NCI-H1092 (cell line): ENCODE measurements at places on chromosomes 2 and 18.

- no peak for DNase-seq
These were observed 99.1 kb upstream of the MC4R start for GRCh38 chr18:60471652-60472051.

DNA sequence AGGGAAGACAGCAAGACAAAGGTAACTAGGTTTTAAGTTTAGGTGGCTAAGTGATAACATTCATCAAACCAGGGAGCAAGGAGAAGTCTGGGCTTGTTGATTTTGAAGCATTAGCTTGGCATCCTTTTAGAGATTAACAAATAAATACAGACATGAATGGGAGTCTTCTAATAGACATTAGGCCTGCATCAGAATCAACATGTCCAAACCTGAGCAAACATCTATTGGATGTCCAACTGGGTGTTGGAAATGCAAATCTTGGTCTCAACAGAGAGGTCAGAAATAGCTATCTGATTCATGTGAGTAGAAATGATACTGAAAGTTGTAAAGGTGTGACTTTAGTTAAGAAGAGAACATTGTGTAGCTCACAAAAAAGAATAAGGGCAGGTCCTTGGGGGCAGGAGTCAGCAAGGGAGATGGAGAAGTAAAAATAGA lies 85.5 kb upstream of the RND3 start:
- no peak for DNase-seq

- no peak for DNase-seq
These were observed 80.8 kb upstream of the WIPF1 start for GRCh38 chr2:174678395-174678794.

DNA sequence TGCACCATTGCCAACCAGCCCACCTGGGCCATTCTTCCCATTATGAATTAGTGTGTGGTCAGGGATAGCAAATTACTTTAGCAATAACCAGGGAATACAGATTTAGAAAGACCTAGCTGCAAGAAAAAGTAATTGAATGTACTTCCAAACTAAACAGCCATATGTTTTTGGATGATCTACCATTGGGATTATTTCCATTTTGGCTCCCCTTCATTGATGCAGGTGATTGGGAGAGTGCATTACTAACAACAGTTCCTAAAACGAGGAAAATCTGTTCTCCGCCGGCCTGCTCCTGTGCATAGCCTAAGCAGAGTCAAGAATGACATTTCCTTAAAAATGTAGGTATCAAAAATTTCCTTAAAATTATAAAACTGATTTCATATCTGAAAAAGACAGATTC lies 58.5 kb downstream of the MAIP1 start:
- DNase-seq = no peak

DNA sequence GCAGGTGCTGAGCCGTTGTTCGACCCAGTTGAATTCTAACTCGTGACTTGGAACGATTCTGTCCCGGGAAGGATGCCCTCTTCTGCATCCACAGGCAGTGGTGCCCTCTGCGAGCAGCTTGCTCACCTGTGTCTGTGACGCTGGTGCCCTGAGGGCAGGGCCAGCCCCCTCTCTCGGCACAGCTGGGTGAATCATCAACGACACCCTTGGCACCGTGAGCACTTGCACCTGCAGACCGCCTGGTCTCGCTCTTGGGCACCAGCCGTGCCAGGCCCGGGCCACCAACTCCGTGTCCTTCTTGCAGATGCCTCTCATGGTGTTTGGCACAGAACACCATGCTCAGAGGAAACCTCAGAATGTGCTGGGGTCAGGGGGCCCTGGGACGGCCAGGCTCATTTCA lies 75.0 kb downstream of the SLC66A2 start:
- DNase-seq = no peak

DNA sequence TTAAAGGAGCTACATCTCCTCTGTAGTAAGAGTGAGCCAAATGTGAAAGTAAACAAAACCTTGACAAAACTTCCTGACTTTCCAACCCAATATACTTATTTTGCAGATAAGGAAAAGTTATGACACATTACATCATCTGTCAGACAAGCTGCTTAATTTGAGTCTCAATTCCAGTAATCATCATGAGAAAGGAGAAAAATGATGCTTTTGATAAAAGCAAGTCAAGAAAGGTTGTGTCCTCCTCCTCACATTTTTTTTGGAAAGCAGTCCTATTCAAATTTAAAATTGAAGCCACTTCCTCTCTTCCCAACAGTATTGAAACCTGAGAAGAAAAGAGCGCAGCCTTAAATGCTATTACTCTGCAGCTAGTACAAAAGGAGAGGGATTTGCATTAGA lies 519.6 kb downstream of the LRP1B start:
- no peak for DNase-seq

DNA sequence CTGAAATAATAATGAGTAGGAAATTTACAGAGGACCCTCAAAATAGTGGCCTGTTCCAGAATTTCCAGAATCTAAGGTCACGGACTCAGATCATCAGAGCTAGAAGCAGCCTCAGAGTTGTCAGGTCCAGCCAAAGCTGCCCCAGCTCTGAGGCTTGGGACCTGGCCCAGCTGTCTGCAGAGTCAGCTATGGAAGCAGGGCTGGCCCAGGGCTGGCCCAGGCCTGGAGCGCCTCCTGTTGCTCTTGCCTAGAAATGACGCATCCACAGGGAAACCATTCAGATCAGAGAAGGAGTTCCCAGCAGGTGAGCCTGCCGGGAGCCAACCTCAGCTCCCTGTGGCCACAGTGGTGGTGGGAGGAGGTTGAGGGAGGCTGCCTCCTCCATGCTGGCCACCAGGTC lies 106.7 kb upstream of the ARL4C start:
- no peak for DNase-seq

- no peak for DNase-seq
These were observed 120.5 kb upstream of the POU3F3 start for GRCh38 chr2:104733226-104733943.

DNA sequence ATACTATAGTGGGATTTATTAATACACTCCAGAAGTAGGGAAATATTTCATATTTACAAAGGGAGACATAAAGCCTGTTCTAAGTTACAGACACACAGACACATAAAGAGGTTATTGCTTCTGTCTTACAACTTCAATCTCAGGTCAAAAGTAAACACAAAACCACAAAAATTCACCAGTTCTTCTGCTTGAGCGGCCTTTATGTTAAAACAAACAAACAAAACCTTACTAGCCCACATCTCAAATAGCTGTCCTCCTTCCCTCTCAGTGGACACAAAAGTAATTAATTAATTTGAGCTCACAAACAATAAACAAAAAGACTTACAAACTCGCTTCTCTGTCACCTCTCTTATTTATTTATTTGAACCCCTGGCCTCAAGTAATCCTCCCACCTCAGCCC lies 1.5 kb upstream of the ASNSD1 start:
- DNase-seq = no peak

DNA sequence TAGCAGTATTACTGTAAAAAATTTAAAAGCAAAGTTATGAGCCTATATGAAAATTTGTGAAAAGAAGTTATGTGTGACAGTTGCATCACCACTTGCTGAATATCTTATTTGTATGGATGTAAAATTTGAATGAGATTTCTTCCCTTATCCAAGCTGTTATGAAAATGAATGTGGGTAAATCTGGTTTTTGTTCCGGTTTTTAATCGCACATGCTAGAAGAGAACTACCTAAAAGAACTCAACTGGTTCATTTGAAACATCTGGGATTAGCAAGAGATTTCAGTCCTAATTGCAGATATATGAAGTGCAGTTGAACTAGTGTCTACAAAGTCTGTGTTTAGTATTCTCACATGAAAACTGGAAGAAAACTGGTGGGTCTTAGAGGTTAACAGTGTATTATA lies 467.1 kb upstream of the SPHKAP start:
- no peak for DNase-seq

GRCh38 chr2:232139171-232139594 lies 177.7 kb downstream of the DIS3L2 start:
- no peak for DNase-seq

GRCh38 chr2:118056165-118056534 lies 32.1 kb upstream of the INSIG2 start:
- DNase-seq = no peak

GRCh38 chr2:108958002-108958401 lies 31.0 kb downstream of the EDAR start:
- no peak for DNase-seq

- no peak for DNase-seq
These were observed 2.8 kb downstream of the PCBP1 start for GRCh38 chr2:70089983-70090525.

DNA sequence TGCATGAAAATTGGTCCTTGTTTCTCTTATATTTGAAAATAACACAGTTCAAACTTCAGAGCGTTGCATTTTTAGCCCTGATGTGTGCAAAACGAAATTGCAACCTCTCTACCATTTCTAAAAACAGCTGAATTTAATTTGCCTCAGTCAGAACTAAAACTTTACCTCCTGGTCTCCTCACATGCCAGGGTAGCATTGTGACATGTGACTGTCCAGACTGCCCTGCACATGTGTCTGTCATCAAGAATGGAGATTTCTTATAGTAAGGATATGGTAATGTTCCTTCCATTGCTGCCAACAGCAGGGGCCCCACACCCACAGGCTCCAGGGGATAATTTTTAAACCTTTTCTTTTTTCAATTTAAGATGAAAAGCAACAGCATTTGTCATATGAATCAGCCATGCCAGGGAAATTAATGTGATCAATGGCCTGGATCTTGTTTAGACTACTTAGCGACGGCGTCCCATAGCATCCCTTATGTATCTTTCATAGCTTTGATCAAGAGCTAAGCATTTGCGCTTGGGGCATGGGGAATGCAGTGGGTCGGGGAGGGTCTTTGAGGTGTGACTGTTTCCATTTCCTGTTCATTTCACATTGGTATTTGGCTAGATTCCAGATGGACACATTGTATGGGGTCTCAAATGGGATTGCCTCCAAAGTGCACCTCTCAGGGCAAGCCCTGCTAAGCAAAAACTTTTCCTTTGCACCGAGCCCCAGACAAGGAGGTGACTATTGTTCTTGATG lies 92.4 kb upstream of the RASGRP3 start:
- no peak for DNase-seq

DNA sequence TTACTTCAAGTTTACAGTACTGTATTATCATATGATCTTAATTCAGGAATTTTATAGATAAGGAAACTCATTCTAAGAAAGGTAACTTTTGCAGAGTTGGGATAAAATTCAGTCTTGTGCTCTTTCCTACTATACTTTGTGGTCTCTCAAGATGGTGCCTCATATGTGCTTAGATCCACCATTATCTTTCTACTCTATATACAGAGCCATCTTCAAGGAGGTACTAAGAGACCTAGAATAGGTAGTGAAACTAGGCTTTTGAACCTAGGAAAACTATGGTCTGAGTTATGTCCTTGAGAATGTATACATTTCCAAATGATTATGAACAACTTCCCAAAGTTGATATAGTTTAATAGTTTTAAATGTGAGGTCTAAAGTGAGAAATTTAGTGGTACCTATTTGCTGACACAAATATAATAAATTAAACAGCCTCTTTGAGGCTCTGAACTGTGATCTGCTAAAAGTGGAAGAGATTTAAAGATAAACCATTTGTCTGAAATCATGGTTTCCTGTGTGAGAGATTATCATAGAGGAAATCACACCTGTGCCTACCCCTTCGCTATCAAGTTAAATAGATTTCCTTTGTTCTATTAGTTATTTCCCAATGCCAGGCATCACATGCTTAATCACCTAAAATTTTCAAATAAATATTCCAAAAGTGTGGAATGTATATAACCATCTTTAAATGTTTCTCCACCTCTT lies 27.2 kb downstream of the ACAA2 start:
- no peak for DNase-seq

DNA sequence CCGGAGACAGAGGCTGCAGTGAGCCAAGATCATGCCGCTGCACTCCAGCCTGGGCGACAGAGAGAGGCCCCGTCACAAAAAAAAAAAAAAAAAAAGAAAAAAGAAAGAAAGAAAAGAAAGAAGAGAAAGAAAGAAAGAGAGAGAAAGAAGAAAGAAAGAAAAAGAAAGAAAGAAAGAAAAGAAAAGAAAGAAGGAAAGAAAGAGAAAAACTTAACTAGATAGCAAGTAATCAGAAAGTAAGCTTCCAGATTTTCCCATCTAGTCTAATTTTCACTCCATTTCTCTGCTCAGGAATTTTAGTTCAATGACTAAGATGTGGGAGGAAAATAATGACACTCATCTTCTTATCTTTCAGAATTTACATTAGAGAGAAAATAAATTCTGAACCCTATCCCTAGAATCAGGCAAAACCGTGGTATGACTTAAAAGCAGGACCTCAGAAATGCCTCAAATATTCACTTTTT lies 2.4 kb downstream of the GFPT1 start:
- DNase-seq = no peak

GRCh38 chr2:130241041-130241707 lies 42.9 kb upstream of the TUBA3E start:
- DNase-seq = no peak

DNA sequence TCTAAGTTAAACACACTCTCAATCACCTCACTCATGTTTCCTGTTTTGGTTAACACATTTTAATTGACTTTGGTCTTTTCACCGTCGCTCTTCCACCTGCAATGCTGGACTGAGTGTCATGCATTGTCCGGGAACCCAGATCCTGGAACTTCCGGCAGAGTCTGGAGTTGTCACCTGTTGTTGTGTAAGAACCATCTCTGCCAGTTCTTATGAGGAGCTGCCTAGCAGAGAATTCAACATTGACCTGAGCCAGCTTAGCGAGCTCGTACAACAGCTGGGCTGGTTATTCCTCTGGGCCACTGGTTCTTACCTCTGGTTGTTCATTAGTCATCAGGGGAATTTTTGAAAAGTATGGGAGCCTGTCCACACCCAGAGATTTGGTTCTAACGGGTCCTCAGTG lies 75.7 kb downstream of the BCL2L11 start:
- no peak for DNase-seq

GRCh38 chr2:54466870-54467269 lies 10.7 kb downstream of the SPTBN1 start:
- DNase-seq = no peak

GRCh38 chr2:168315331-168316072 lies 68.1 kb upstream of the STK39 start:
- DNase-seq = no peak

DNA sequence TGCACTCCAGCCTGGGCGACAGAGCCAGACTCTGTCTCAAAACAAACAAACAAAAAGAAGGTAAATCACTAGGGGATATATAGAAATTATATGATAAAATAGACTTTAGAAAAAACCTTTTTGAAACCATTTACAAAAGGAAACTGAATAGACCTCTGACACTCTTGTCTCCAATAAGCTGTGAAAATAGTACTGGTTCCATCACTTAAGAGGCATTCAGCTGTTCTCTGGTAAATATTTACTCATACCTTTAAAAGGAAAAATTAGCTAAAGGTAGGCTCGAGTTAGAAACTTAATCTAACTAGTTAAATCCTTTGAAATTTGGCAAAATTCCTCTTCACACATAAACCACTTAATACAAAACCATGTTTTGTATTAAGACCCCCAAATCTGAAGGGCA lies 21.4 kb downstream of the RAB27B start:
- DNase-seq = no peak

DNA sequence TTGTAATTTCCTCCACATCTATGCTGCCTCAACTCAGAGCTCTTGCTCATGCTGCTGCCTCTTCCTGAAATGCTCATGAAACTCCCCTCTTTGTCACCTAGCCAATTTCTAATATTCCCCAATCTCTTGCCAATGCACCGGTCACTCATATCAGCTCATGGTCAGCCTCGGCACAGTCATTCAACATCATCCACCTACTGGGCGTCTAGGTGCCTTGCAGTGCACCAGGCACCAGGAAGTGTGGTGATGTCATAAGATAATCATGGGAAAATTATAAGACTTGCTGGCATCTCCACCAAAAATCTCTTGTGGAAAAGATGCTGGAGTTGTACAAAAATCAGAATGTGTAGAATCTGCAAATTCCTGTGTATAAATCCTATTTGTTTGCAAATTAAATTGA lies 52.6 kb upstream of the RAB27B start:
- DNase-seq = no peak

- no peak for DNase-seq
These were observed 119.9 kb upstream of the SALL3 start for GRCh38 chr18:78859686-78860085.
